ENCODE measurements at places on chromosomes 16 and 17.
A peak's percentile ranks its signal among the peaks of the same experiment; 100 is the strongest.

DNA sequence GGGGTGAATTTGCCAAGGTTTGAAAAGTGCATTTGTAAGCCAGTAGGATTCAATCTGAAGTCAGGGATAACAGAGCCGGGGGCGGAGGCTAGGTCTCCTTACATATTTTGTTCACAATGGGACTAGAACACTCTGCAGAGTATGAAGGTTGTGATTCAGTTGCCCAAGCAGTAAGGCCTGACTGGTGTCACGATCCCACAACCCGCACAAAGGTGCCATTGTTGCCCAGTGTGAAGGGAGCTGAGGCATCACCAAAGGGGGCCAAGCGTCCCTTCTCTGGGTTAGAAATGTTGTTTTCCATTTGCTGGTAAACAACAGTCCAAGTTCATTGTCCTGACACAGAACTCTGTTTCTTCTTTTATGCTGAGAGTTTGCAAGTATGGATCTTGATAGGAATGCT is 471.8 kb downstream of the MAF start:
- no peak for DNase-seq

GRCh38 chr17:9016941-9017552 is 4.3 kb upstream of the NTN1 start:
- DNase-seq: no peak

GRCh38 chr16:20743591-20743990 is 2.0 kb upstream of the THUMPD1 start:
- no peak for DNase-seq

DNA sequence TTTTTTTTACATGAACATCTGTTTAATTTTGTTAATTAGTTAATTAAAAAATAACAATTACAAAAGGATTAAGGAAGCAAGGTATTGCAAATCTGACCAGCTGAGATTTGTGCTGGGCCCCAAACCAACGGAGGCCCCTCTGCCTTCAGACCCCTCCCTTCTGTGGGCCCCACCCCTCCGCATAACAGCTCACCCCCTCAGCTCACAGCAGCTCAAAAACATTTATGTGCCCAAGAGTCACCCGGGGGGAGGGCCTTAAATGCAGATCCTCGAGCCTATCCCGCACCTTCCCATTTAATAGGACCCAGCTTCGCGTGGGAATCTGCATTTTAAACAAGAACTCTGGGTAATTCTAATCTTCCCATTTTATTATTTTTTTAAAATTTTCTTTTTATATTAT is 75.0 kb downstream of the MGAT5B start:
- DNase-seq: no peak

DNA sequence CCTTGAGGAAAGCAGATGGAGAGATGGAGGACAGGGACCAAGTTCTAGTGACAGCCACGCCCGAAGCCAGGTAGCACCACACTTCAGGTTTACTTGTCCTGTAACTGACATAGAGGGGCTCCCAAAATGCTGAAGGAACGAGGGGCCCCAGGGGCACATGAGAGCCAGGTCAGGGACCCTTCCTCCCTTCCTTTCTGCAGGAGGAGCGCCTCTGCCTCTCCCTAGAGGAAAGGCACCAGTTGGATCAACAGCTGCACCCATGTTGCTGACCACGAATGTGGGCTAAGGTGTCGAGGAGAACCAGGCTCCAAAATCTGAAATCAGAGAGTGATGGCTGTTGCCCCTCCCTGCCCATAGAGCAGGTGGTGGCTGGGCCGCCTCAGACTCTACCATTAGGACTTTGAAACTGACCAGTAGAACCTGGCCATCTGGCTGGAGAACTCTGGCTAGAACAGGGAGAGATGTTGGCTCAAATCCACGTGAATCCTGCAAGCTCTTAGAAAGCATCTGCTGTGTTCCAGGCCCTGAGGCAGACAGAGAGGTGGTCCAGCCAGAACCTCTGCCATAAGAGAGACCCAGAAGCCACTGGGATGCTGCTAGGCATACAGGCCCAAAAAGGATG is 218.8 kb downstream of the KATNIP start:
- no peak for DNase-seq

DNA sequence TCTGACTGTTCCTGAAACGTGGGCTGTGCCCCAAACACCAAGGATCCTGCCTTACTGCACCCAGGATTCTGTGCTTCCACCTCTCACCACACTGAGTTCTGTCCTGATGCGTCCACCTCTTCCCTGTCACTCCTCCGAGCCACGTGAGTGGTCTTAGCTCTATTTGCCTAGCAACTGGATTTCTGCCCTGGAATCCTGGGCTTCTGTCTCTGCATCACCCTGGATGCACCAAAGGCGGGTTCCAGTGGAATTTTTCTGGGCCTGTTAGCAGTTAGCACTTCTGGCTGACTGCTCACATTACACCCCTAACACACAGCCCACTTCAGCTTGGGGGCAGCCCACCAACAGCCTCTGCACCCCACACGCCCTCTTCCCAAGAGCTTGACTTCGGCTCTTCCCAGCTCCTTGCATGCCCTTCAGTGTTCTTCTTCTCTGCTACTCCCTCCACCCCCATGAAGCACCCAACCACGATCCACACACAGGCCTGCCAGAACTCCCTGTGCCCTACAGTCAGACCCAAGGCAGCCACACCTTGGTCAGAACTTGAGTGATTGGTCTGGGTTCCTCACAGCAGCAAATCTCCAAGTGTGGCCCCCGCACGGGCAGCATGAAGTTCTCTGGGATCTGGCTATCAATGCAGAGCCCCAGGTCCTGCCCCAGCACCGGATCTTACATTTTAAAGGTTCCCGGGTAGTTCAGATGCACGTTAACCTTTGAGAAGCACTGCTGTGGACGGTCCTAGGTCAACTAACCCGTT is 129.8 kb upstream of the RCVRN start:
- no peak for DNase-seq

GRCh38 chr17:77693776-77694175 is 264.7 kb upstream of the TNRC6C start:
- no peak for DNase-seq

- DNase-seq: peak; percentile 87
These were observed 2.8 kb upstream of the XAF1 start for GRCh38 chr17:6753006-6753445.

GRCh38 chr16:56812884-56813283 is 52.1 kb upstream of the SLC12A3 start:
- DNase-seq: peak; percentile 77

GRCh38 chr16:49830873-49831272 is 25.0 kb downstream of the ZNF423 start:
- DNase-seq: no peak

DNA sequence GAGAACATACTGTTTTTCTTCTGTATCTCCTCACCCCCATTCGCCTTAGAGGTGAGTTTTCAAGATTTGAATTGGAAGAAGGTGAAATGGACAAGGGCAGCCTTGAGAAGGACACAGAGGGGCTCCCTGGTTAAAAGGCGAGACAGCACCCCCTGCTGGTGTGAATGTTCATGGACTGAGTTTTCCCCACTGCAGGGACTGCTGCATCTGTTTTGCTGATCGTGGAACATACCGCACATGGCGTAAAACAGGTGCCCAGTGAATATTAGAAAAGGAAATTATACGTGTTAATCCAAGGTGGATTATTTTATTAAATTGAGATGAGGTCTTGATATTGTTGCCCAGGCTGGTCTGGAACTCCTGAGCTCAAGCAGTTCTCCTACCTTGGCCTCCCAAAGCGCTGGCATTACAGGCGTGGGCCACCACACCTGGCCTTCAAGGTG is 54.5 kb downstream of the NDE1 start:
- peak; percentile 68 for DNase-seq

DNA sequence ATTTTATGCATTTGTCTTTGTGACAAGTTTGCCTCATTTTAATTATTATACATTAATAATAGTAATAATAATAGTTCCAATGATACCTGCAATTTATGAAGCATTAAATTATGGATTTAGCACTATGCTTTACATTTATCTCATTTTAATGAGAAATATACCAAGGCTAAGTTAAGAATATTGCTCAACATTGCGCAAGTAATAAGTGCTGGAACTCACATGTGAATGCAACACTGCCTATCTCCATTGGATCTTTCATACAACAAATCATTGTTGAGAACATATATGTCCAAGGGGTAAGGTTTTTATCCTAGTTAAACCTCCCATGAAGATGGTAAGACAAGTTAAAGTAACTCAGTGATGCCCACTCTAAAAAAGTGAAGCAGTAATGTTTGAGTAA is 703.7 kb upstream of the SOX9 start:
- peak; percentile 39 for DNase-seq

- no peak for DNase-seq
These were observed 48.3 kb upstream of the CBX4 start for GRCh38 chr17:79887451-79887991.

GRCh38 chr17:37450112-37450511 is 39.6 kb upstream of the DUSP14 start:
- DNase-seq: no peak

- DNase-seq: no peak
These were observed 2.0 kb downstream of the GNAO1 start for GRCh38 chr16:56192986-56193945.

- no peak for DNase-seq
These were observed 131.6 kb downstream of the MRTFB start for GRCh38 chr16:14202697-14203096.

DNA sequence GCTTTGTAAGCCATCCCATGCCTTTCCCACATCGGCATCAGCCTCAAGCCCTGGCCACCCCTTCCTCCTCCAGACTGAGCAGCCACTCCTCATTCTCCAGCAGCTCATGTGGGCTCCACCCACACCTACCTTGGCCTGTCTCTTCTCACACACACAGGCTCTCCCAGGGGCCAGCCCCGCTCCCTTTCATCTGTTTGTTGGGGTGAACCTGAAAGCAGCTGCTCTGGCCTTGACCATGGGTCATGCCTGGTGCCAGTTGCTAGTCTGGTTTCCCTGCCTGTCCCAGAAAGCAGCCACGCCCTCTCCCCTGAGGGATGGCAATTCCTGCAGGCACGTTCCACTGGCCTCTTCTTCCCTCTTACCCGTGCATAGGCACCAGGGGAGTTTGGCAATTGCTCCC is 11.4 kb upstream of the TMEM238L start:
- no peak for DNase-seq

DNA sequence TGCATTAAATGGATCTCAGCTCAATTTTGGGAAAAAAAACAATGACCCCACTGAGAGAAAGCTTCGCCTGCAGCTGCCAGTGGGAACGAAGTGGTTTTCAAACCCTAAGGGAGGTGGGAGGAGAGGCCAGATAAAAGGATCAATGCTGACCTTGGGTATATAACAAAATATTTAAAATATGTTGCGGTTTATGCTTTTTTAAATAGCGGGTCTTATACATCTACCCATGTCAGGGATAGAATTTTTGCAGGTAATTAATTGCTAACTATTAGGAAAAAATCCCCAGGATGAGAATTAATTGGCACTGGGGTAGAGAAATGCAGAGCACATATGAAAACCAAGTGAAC is 10.9 kb upstream of the FOXF1 start:
- no peak for DNase-seq

- peak; percentile 67 for DNase-seq
These were observed 6.2 kb downstream of the CRISPLD2 start for GRCh38 chr16:84825896-84826557.

DNA sequence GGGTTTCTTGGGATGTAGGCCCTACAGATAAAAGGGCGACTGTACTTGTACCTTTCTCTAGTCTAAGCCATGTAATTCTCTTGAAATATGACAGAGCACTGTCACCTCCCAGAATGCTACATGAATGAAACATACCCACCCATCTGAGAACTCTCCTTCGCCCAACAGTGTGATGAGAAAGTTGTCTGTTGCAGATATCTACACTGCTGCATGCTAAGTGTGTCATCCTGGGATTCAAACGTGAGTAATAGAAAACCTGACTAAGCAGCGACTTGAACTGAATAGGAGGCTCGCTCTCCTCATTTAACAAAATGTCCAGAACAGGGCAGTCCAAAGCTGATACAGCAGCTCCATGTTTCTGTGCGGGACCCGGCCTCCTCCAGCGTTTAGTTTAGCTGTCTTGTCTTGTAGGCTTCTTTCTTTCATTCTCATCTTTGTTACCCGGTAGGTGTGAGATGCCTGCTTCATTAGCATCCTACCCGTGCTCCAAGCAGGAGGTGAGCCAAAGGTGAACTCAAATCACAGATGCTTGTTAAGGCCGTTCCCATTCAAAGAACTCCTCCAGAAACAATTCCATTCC is 211.9 kb downstream of the PRKCA start:
- peak; percentile 74 for DNase-seq

GRCh38 chr17:73705594-73705993 is 61.3 kb upstream of the SDK2 start:
- peak; percentile 71 for DNase-seq

DNA sequence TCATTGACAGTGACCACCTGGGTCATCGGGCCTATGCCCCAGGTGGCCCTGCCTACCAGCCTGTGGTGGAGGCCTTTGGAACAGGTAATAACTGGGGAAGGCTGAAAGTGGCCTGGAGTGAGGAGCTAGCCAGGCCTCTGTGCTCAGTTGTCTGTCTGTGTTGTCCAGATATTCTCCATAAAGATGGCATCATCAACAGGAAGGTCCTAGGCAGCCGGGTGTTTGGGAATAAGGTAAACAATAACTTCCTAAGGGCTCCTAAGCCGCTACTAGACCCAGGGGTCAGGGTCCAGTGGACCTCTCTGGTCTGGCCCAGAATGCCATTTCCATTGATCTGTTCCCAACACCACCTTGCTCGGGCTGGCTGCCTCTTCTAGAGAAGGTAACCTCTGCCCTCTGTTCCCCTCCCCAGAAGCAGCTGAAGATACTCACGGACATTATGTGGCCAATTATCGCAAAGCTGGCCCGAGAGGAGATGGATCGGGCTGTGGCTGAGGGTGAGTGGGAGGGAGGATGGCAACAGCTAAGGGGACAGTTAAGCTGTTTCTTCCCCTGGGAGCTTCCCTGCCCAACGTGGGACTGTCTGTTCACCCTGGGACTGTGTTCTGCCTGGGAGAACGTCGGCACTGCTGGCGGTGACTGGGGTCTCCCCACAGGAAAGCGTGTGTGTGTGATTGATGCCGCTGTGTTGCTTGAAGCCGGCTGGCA is 1.9 kb upstream of the MLX start:
- DNase-seq: no peak

- DNase-seq: no peak
These were observed 8.2 kb upstream of the SLC43A2 start for GRCh38 chr17:1636732-1637285.

DNA sequence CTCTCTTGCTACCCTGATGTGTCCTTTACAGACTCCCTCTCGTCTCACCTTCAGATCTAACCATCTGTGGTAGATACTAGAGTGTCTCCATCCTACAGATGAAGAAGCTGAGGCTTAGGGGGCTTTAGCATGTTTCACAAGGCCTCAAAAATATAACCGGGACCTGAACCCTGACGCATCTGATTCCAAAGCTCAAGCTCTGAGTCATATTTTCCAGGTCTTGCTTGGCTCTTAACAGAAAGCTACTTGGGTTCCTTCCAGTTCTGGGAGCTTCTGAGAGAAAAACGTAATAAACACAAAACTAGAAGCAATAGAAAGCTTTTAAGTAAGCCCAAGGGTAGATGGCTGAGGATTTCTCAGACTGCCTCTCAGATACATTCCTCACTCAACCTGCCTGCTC is 224.3 kb upstream of the EEF2KMT start:
- no peak for DNase-seq

- DNase-seq: no peak
These were observed 34.1 kb upstream of the ANKFN1 start for GRCh38 chr17:56119191-56119590.
